ENCODE measurements at places on chromosomes 6 and 20.

- no peak for DNase-seq
Measured at GRCh38 chr6:126447367-126447766, 107.5 kb downstream of the CENPW start.

DNA sequence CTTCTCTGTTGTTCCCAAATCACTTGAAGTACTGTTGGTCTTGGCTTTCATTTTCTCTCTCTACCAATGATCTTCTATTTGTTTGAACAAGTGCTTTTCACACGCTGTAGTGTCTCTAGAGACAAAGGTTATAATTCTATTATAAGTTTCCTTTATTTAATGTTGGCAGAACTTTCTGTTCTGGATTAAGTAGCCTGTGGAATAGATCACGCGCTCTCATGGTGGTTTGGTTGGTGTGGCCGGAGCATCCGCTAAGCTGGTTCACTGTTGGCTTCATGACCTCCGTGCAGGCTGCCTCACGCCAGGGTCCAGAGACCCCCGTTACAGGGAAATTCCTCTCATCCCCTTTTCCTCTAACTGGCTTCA lies 30.9 kb upstream of the KIF25 start:
- no peak for DNase-seq

GRCh38 chr6:142913036-142913510 lies 31.9 kb downstream of the HIVEP2 start:
- no peak for DNase-seq

GRCh38 chr6:106630366-106630765 lies 988 bp downstream of the QRSL1 start:
- no peak for DNase-seq

DNA sequence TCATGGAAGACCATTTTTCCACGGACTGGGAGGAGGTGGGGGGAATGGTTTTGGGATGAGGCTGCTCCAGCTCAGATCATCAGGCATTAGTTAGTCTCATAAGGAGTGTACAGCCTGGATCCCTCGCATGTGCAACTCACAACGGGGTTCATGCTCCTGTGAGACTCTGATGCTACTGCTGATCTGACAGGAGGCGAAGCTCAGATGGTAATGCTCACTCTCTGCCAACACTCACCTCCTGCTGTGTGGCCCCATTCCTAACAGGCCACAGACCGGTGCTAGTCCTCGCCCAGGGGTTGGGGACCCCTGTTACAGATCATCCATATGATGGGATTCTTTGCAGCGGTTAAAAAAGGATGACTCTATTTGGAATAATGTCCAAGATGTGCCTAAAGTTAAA lies 27.6 kb upstream of the BMP7 start:
- no peak for DNase-seq

GRCh38 chr20:40663991-40664880 lies 24.8 kb downstream of the MAFB start:
- no peak for DNase-seq

DNA sequence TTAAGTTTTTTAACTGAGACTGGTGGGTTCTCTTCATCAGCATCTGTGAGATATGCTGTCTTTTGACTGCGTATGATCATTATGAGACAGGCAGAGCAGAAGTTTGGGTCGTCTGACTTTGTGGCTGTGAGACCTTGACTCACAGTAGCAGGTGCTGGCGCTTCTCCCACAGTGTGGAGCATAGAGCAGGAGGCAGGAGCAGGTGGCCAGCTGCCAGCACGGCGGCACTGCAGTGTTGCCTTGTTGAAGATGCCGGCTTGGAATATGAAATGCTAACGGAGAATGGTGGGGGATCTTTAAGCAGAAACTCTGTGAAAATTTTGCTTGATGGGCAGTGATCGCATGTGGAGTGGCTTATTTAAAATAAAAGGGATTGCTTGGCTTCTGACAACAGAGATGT lies 105.0 kb downstream of the TIAM2 start:
- DNase-seq, result no peak

- DNase-seq, result no peak
Measured at GRCh38 chr6:38599966-38600550, 39.7 kb downstream of the BTBD9 start.

GRCh38 chr6:151285122-151285521 lies 45.4 kb downstream of the AKAP12 start:
- DNase-seq, result no peak

DNA sequence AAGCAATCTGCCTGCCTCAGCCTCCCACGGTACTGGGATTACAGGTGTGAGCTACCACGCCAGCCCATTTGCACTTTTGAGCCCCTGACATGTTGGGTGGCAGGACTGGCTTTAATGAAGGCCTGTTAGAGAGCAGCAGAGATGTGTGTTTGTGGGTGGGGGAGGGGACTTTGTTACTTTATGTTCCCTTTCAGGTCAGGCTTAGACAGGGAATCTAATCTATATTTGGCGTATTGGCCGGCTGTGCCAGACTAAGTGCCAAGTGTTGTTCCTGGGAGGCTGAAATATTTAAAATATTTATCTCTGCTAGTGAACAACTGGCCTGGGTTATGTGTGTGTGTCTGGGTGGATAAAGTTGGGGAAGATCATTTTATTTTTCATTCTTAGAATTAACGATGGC lies 6.1 kb downstream of the GMPR start:
- no peak for DNase-seq

DNA sequence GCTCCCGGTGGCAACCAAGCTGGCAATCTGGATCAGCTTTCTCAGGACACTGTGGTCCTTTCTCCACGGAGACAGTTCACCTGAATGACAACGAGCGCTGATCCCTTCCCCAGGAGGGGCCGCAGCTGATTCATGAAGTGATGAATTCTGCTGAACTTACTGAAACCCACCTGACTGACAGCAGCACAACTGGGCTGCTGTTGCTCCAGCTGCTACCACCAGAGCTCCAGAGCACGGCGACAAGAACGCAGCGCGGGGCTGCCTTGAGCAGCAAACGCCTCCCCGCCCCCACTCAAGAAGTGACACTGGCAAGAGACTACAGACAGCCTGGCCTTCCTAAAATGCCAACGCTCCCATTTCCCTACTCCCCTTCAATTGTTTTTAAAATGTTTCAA lies 10.0 kb downstream of the PXDC1 start:
- no peak for DNase-seq
